Glomerular endothelial cell (primary cell): ENCODE measurements at places on chromosomes 6 and 20.

DNA sequence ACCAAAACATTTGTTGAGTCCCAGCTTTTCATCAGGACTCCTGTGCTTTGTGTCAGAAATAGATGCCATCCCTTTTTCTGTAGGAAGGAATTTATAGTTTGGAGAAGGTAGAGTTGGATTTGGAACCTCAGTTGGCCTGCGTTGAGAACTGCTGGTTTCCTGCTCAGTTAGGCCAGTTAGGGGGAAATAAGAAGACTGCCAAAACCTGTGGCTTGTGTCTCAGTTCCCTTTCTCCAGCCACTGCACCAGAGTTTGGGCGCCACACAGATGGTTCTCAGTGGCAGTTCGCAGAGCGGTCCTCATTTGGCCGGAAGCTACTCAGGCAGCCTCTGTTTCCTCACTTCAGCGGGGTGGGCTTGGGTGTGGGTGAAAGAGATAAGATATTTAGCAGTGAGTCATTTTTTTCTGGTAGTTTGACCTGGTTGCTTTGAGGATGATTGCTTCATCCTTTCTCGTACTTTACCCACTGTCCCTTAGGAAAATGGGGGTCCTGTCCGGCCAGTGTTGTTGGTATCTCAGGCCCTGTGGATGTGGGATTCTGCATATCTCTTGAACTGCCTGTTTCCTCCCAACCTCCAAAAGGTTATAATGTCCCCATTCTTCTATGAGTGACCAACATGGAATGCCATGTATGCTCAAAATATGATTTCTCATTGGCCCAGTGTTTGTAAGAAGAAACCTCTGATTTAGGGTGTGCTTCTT, 53.7 kb downstream of the JARID2 start:
- no peak for DNase-seq

DNA sequence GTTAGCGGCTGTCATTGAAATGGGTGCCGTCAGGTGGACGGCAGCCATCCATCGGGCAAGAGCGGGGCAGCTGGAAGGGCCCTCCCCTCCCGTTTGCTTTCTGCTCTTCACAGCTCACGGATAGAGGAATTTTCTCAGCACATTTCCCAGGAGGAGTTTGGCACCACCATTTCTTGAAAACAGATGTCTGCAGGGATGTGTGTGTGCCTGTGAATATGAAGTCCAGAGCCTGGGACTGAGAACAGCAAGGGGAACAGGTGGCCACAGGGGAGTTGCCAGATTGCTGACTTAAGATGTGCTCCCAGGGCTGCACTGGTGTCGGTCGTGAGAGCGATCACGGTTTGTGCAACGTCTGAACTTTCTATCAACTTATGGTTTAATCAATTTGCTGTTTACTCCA, 22.1 kb upstream of the ECI2 start:
- DNase-seq, result no peak

GRCh38 chr6:56691814-56692213, 49.1 kb upstream of the DST start:
- no peak for DNase-seq

GRCh38 chr6:30152016-30152673, 8.9 kb downstream of the TRIM10 start:
- no peak for DNase-seq

DNA sequence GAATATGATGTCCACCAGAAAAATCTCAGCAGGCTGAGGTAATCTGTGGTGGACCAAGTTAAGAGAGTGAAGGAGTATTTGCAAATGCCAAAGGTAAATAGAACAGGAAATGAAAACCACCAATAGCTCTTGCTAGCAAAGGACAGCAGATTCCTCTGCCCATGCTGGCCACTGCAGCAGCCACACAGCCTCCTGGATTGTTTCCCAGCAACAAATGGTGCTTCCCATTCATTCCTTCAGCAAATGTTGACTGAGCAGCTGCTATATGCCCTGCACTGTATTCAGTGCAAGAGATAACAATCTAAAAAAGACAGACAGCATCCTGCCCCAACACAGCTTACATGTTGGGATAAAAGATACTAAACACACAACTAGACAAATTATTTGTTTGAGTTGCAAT, 11.0 kb downstream of the ROS1 start:
- no peak for DNase-seq

- DNase-seq, result no peak
These were observed at the start of gene VNN1 for GRCh38 chr6:132713352-132714134. Gene VNN1, minus strand, starts transcription at chr6:132714055. Its CDS starts 20 bp downstream, at chr6:132714035.

- DNase-seq, result no peak
These were observed 68.5 kb upstream of the TOP1 start for GRCh38 chr20:40960101-40960500.

GRCh38 chr6:116029535-116029934, 31.2 kb downstream of the FRK start:
- no peak for DNase-seq

DNA sequence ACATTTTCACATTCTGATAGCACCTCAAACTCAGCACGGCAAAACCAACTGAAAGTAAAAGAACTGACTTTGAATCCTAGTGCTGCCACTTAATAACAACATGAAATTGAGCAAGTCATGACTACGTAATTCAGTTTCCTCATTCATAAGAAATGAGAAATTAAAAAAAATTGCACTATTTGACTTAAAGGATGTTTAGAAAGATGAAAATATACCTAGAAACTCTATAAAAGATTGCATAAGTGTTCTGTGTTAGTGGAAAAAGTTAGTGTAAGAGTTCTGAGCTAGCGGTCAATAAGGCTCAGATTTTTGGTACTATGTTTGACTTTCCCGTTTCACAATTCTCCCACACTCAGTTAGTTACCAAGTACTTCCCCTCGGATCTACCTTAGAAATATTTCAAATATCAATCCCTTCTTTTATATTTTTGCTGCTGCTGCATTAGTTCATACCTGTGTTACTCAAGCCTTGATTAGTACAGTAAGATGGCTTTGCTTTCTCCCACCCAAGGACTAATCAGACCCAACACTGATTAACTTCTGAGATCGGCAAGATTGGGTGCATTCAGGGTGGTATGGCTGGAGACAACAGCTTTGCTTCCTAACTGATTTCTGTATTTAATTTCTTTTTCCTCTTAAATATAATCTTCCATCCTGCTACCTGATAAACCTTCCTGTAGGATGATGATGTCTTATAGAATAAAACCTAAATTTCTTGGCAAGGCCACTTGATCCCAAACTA, 25.9 kb downstream of the ECHDC1 start:
- DNase-seq, result no peak

- DNase-seq, result no peak
These were observed 188.5 kb downstream of the TAF4 start for GRCh38 chr20:61876952-61877728.

- no peak for DNase-seq
These were observed 1.8 kb upstream of the JARID2 start for GRCh38 chr6:15243910-15244619.

- no peak for DNase-seq
These were observed 20.1 kb downstream of the C6orf163 start for GRCh38 chr6:87364602-87365252.

DNA sequence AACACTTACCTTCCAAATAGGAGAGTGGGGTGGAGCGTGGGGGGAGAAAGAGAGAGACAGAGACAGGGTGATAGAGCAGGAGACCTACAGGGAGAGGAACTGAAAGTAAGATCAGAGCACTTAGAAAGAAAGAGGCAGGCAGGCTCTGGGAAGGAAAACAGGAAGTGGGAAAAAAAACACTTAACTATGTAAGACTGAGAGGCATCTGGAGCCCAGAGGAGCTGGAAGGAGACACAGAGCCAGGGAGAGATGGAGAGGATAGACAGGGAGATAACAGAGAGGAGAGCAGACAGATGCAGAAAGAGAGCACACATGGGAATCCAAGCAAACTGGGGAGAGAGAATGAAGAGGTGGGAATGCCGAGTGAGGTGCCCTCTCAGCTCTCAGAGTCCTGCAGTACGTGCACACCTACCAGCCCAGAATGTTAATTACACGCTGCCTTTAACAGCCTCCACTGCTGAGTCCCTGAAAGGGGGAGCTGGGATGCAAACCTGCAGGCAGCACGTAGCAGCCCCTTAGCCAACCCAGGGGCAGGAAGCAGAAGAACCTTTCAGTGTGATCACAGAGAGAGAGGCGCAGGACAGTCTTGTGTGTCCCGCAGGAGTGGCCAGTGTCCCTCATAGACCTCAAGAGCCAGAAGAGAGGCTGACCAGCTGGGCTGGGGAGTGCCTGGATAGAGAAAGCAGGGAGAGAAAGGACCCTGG, 132.7 kb upstream of the LRFN2 start:
- no peak for DNase-seq

GRCh38 chr6:10343320-10343719, 71.6 kb downstream of the TFAP2A start:
- no peak for DNase-seq

- no peak for DNase-seq
These were observed 114.2 kb downstream of the SNX5 start for GRCh38 chr20:17854307-17854903.

DNA sequence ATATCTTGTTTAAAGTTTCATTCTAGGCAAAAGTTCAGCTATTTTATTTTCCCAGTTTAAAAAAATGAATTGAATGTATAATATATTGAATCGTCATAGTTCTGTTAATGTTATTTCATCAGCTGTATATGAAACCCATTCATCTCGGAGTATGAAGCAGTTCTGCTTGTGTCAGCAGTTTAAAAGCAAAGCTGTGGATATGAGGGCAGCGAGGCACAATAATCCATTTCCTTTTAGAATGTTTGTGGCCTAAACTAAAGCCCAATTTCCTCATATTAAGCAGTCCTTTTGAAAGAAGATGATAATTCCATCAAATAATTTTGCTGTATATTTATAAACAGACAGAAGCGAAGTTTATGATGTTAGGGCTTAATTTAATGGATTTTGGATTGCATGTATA, 300.1 kb downstream of the SAMD5 start:
- no peak for DNase-seq

GRCh38 chr6:34900321-34901031, 11.4 kb downstream of the ANKS1A start:
- DNase-seq, result no peak

GRCh38 chr6:11730641-11731040, 48.0 kb downstream of the ADTRP start:
- DNase-seq, result no peak

DNA sequence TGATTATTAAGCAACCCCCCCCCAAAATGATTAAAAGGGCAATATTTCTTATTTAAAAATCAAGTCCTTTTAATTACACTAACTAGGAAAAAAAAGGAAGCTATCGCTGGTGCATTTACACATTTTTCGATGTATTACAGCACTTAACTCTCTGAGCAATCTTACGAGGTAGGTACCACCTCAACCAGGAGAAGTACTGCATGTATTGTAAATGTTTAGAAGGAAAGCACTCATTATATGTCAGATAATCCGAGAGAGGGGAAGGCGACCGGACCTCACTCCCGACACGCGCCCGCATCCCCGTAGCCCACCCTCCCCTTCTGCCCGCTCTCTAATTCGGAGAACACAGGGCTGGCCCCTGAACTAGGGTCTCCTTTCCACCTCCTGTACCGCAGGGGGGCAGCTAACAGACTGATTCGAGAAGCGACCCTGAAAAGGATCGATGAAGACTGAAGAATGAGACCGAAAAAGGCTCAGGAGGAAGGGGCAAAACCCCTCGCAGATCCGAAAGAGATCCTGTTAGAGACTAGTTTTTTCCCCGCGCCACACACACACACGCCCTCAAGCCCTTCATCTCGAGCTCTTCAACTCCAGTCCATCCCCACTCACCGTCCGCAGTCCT, 337 bp downstream of the ESF1 start:
- no peak for DNase-seq

GRCh38 chr6:3427687-3428085, 29.2 kb downstream of the SLC22A23 start:
- DNase-seq, result no peak

DNA sequence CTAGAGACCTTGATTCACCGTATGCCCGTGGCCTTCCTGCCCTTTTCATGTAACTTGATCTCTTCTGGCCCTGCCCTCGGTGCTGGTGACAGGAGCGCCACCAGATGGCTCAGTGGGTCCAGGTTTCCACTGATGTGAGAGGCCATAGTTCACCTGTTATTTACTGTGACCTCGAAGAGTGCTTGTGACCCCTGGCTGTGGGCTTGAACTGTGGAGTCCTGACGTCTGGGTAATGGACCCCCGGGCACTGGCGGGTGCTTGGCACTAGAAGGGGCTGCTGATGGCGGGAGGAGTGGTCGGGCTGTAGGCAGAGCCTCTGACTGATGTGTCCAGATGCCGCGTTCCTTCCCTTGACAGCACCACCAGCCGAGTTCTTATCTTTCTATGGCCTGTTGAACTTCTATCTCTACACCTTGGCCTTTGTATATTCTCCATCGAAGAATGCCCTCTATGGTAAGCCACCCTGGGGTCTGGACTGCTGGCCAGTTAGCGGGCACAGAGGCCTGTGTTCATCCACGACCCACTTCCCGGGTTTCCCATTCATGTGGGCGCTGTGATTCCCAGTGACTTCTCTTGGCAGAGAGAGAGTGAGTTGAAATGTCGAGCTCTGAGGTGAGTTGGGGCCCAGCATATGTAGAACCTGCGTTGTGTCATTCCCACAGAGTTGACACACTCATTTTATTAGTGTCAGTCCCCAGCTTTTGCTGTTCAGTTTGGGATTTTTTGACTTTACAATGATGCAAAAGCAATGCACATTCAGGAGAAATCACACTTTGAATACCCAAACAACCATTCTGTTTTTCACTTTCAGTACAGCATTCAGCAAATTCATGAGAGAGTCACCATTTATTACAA, 14.9 kb downstream of the DYNLT1 start:
- no peak for DNase-seq

DNA sequence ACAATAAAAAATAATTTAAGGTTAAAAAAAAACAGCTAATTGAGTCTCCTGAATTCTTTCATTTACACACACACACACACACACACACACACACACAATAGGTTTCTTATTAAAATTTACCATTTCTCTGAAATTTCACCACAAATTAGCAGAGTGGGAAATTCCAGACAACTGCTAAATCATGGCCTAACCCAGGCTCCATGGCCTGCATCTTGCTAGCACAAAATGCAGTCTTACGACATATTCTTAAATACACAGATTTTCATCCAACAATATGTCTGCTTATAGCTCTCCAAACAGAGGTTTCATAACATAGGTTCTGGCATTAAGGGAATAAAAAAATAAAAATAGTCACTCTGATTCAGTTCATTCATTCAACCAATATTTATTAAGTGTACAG, 46.9 kb downstream of the SOD2 start:
- no peak for DNase-seq

- no peak for DNase-seq
These were observed 233.7 kb downstream of the DLL1 start for GRCh38 chr6:170057034-170057734.

- no peak for DNase-seq
These were observed 462.6 kb downstream of the TBC1D32 start for GRCh38 chr6:120871416-120872261.

DNA sequence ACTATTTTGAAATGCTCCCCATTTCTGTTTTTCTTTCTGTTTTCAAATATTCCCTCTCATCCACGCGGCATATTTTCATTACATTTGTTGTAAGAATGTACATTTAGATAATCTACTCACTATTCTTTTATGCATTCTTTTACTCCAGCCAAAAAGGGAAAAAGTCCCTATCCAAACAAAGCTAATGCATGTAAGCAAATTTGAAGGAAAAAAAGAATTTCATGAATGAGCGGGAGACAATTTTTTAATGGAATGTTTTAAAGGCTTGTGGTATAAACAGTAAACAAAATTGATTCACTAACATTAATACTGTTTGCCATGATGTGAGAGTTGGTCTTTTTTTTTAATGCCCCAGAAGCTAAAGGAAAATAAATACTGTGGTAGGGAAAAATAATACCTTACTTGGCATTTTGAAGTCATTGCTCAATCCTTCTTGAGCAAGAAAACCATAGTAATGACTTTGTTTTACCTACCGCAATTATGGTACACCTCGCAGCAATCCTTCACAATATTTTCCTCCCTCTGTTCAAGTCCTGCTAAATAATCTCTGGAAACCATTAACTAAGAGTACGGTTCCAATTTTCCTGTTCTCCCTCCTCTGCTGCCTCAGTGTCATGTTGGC, 79.0 kb downstream of the BACH2 start:
- no peak for DNase-seq
